ENCODE measurements at places on chromosomes 3 and 15. TPM values are rescaled to one million over a fixed set of nuclear protein-coding genes. Genes with fewer than 3 reads are reported as not detected.

Gene OR4M2
- total RNA-seq: not detected

Gene DISP2
- total RNA-seq: 0.02 TPM

Gene CPN2
- not detected for total RNA-seq

DNA sequence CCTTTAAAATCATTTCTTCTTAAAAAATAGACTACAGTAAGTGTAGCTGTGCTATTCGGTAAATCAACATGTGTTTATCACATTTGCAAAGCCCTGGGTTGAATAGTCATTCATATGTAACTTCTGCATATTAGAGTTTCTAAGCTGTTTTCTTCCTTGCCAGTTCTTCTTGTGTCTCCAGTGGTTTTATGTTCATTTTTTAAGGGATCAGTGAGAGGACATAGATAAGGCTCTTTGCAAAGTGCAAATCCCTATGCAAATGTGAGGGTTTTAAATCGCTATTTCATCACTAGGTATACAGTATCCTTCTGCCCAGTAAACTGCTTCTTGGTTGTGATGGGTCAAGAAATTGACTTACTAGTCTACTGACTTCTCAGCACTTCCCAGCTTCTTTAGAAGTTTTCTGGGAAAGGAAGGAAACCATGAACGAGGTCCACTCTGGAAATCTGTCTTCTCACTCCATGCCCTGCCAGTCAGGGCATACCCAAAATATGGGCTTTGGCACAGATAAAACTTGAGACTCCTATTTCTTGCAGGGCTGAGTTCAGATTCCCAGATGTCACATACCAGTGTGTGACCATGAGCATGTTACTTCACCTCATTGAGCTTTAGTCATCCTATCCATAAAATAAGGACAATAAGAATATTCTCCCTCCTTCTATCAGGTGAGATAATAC lies 38.8 kb upstream of the ADAMTS9 start:
- H3K36me3 ChIP-seq: no peaks in the 10 kb centered on the region
- no peaks in the 10 kb centered on the region for H3K27me3 ChIP-seq
- H3K4me3 ChIP-seq: no peak overlapping the region

- H3K4me1 ChIP-seq: peaks cover 55% of the 10 kb centered on the region
- no peak for DNase-seq
- H3K27ac ChIP-seq: peak overlapping the region; percentile 78
- peaks cover 1% of the 10 kb centered on the region for H3K36me3 ChIP-seq
- no peak overlapping the region for H3K4me3 ChIP-seq
Measured at GRCh38 chr15:67746022-67746421, 79.3 kb upstream of the SKOR1 start.
